Brain microvascular endothelial cell (primary cell): ENCODE measurements at places on chromosomes 2 and 18.

DNA sequence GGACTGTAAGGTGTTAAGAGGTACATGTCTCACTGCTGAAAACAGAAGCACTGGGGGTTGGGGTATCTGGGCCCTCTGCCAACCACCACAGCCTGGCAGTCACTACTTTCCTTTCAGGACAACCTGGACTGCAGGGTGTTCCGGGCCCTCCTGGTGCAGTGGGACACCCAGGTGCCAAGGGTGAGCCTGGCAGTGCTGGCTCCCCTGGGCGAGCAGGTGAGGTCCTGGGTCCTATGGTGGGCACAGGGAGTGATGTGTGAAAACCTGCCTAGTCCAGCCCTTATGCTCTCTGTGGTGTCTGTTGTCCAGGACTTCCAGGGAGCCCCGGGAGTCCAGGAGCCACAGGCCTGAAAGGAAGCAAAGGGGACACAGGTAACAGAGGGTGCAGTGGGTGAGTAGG, 40.0 kb downstream of the MARCO start:
- no peak for DNase-seq

GRCh38 chr2:1588051-1588977, 156.0 kb downstream of the PXDN start:
- no peak for DNase-seq

- DNase-seq, result no peak
Observed at GRCh38 chr2:135985826-135986393, 484 bp upstream of the DARS1 start.

DNA sequence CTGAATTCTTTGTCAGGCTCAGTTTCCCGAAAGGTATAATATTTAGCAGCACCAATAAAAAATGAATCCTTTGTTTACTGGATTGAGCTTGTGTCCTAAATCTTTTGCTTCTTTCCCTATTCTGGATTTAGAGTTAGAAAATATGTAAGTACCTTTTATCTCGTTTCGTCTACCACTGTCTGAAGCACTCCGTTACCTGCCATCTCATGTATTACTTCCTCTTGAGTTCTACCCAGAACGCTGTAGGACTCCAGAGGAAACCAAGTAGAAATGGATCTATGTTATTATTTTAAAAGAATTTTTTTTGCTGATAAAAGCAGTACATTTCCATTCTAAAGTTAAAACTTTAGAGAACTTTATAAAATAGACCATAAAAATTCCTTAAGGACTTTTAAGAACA, 13.5 kb downstream of the ANKRD12 start:
- DNase-seq, result no peak

- no peak for DNase-seq
Observed at GRCh38 chr2:219630770-219631405, 3.5 kb downstream of the SLC4A3 start.

GRCh38 chr2:130785466-130786055, 30.2 kb downstream of the AMER3 start:
- no peak for DNase-seq

GRCh38 chr2:240565333-240566202, 2.7 kb upstream of the RNPEPL1 start:
- peak; percentile 69 for DNase-seq

GRCh38 chr2:45168711-45169338, 159.6 kb upstream of the SIX2 start:
- DNase-seq, result no peak
